NCI-H1694 treated with DMSO at 0.1 percent for 48 hours (cell line): ENCODE measurements at places on chromosomes 13 and 19.

DNA sequence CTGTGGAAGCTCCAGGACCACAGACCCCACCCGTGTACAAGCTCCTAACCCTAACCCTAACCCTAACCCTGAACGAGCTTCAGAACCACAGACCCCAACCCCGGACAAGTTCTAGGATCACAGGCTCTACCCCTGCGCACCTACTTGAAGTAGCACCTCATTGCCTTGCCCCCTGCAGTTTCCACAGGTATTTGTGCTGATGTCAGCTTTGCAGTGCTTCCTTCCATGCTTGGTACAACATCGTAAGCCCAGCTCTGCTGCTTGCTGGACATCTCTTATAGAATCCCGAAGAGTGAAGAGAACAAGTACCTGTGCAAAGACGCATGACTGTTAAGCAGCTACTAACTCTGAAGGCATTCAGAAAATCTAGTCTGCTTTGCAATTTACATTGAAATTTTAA lies 20.7 kb upstream of the CDC16 start:
- no peak for DNase-seq

DNA sequence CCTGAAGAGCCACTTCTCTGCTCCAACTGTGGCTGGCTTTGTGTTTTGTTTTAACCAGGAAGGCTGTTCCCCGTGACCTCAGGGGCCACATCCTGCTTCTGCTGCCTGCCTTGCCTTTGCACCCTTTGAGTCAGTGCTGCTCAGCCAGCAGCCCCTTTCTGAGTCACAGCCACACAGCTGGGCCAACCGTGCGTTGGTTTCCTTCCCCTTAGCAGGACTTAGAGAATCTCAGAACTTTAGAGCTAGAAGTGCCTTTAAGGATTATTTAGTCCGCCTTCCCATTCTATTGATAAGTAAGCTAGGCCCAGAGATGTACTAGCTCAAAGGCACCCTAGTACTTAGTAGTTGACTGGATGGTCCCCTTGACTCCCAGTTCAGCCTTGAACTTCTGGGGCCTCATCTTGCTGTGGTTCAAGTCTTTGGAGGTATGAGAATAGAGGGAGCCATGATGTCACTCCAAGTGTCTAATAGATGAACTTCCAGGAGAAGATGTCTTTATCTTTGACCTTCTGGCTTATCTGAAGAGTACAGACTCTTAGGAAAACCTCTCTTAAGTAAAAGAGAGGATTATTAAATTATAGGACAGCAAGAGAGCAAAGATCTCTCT lies 8.0 kb downstream of the RGCC start:
- DNase-seq: no peak

DNA sequence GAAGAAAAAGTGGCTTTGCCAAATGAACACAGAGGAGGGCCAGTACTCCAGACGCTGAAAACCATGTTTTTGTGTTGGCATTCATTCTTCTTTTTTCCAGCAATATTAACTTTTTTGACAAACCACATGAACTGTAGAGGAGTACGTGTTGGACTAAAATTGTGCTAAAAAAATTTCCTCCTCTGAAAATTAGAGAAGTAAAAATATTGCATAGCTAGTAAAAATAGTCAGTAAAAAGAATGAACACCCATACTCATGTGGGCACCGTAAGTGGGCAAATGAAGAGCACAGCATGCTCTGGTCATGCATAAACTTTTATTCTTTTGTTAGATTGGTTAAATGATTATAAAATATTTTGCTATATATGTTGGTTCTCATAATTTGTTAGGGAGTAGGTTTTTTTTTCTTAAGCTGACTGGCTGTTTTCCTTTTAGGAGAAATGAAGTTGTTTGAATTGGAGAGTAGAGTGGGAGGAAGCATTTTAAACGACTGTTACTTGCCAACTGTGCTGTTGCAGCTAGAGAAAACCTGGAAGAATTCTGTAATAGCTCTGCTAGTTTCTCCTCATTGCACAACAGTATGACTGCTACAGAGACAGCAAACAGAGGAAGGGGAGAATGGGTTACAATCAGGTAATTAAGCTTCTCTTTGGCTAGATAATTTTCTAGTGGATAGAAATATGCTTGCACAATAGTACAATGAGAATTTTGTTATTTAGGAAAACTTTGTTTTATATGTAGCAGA lies 222.4 kb downstream of the KCTD12 start:
- DNase-seq: no peak

- DNase-seq: no peak
Measured at GRCh38 chr13:84994582-84994981, 804.6 kb downstream of the SLITRK6 start.

DNA sequence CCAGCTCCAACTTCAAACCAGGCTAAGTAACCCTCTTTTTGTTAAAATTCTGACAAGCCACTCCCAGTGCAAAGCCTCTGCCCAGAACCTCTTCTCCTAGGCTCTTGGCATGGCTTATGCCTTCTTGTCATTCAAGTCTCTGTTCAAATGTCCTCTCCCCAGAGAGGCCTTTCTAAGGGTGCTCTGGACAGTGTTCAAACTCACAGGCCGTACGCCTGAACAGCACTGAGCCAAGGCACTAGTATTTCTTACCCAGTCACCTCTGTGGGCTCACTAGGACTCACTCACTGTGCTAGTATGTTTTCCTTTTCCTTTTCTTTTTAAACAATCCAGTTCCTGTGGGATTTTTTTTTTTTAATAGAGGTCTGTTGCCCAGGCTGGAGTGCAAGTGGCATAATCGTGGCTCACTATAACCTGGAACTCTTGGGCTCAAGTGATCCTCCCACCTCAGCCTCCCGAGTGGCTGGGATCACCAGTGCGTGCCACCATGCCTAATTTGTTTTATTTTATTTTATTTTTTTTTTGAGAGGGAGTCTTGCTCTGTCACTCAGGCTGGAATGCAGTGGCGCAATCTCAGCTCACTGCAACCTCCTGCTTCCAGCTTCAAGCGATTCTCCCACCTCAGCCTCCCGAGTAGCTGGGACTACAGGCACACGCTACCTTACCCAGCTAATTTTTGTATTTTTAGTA lies 2.3 kb upstream of the ASF1B start:
- DNase-seq: no peak

DNA sequence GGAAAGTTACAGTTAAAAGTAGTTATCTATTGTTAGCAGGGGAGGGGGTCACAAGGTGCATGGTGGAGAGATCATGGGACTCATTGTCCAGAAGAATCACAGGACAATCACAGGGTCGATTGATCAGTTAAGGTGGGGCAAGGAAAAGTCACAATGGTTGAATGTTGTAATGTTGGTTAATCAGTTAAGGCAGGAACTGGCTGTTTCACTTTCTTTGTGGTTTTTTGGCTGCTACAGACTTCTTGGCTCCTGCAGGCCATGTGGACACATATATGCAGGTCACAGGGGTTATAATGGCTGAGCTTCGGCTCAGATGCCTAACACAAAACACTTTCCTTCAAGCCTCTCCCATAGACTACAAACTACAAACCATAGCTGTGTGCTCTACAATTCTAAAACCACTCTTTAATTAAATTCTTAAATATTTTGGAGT lies 6.9 kb upstream of the ZNF431 start:
- no peak for DNase-seq

GRCh38 chr13:27177852-27178251 lies 6.2 kb upstream of the USP12 start:
- DNase-seq: no peak

DNA sequence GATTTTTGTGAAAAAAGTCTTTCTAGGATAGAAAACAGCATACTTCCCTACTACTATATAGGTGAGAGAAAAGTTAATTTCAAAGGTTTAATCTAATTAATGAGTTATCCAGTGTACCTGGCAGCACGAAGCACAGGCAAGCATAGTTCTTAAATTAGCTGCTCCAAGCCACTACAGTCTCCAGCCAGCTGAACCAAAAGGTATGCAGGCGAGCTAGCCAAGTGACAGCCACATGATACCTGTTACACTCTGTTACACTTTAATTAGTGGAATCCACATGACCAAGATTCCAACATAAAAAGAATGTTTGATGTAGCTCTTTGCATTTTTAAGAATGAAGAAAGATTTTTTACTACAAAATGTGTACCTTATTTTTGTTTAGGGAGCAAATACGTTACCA lies 15.5 kb downstream of the SLC25A30 start:
- no peak for DNase-seq

DNA sequence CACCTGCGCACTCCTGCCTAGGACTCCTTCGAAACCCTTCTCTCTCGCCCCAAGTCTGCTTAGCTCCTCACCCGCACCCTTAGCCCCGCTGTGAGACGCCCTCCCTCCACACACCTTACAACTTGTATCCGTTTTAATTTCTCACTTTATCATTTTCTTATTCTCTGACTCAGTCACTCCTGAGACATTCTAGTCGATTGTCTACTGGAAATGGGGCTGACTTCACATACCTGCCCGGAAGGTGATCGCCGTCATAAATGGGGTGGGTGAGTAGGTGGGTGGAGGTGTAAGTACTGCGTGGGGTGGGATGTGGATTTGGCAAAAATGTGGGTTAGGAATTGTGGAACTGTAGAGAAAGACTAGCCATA lies 714 bp downstream of the NDFIP2 start:
- no peak for DNase-seq

DNA sequence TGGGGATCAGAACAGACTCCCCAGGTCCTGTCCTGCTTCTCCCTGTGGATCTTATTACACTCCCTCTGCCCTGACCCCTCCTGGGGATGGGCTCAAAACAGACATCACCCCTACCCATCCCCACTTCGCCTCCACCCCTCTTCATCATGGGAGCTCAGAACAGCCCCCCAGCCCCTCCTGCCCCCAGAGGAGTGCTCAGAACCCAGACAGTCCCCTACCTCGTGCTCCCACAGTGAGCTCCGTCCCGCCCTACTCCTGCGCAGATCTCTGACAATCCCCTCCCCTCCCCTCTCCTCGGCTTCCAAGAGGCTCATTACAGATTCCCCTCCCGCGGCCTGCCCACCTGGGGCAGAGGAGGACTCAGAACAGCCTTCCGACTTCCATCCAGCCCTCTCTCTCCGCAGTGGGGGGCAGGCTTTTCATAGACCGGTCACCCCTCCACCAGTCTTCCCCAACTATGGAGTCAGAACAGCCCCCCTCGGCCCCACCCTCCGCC lies 6.1 kb downstream of the NXNL1 start:
- no peak for DNase-seq
